ENCODE measurements at places on chromosomes 4 and X.

DNA sequence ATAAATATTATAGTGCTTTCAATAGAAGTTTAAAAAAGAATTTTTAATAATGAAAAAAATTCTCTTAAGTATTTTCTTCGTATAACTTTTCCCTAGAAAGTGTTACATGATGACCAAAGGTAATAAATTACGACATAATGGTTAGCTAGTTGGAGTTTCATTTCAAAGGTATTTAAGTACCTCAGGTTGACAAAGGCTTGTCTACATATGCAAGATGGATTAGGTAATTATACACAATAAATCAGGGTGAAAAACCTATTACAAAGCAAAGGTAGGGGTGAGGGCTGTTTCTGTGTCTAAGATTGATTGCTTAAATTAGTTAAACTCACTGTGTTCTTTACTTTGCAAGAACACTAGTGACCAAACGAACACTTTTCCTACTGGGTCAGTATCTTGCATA lies 508.5 kb upstream of the FAT1 start:
- no peak for DNase-seq

DNA sequence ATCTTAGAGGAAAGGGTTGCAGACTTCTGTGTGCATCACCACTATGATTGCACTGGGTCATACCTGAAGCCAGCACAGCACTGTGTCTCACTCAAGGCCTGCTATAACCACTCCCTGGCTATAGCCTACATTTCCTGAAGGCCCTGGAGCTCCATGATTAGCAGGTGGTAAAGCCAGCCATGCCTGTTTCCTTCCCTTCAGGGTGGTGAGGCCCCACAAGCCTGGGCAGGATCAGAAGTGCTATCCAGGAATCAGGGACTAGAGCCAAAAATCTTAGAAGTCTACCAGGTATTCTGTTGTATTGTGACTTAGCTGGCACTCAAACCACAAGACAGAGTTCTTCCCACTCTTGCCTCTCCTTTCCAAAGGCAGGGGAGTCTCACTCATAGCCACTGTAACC lies 734.6 kb downstream of the GLUD2 start:
- no peak for DNase-seq

- DNase-seq: no peak
Observed at GRCh38 chr4:124144238-124144654, 568.3 kb downstream of the ANKRD50 start.

GRCh38 chr4:23485801-23486200 lies 404.0 kb downstream of the PPARGC1A start:
- DNase-seq: no peak

DNA sequence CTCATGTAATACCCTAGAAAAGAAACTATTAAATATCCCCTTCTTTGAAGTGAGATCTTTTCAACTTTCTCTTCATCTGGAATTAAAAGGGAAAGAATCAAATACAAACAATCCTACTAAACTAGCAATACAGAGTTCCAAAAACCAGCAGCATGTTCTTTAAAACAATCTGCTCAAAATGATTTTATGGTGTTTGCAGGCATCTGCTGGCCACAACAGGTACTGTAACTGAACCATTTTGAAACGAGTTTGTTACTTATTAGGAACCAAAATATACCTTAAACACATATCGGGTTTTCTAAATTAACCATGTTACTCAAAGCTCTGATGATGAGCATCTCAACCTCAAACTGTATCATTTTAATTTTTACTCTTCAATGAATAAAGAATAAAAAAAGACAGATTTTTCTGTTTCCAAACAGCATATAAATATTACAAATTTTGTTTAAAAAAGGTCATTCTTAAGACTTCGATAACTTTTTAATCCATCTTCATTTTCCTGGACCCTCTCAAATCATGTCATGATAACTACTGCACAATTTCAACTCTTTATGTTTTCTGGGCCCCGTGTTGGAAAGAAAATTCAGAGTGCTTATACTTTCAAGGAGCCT lies 56.5 kb downstream of the ARAP2 start:
- DNase-seq: peak; percentile 73

GRCh38 chr4:4396628-4397440 lies 9.9 kb downstream of the NSG1 start:
- DNase-seq: no peak

DNA sequence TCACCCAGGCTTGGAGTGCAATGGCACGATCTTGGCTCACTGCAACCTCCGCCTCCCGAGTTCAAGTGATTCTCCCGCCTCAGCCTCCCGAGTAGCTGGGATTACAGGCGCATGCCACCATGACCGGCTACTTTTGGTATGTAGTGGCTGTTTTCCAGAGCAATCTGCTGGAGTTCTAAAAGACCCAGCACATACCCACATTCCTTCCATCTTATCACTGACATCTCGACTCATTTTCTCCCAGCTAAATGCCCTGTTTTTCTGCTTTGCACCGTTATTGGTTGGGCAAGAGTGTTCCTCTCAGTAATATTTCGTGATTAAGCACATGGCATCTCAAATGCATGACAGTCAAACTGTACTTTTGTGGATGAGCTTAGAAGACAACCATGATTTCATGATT lies 53.7 kb downstream of the PRKX start:
- DNase-seq: no peak

DNA sequence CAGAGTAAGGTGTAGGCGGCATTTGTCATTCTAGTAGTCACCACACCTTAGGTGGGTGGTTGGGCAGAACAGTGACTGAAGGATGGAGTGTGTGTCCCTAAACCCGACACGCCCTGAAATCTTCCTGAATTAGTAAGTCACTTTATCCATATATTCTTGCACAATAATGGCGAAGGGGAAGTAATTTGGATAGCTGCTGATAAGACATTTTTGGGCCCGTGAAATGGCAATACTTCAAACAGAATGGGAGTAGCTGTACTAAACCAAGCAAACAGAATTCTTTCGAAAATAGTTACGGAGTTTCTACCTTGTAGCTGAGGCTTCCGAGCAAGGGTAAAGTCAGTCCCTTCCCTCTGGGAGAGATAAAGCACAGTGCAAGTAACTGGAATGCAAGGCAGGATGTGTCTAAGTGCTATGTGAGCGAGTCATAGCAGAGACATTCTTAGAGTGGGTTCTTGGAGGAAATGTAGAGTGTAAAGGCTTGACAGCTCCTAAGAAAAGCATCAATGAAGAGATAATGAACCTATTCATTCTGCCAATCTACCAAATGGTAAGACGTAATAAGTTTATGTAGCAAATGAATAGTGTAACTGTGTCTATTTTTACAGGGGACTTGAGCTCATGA lies 72.8 kb downstream of the CLCN5 start:
- DNase-seq: no peak

GRCh38 chrX:49066278-49066677 lies 7.5 kb downstream of the CCDC120 start:
- DNase-seq: no peak

- DNase-seq: no peak
Observed at GRCh38 chr4:134862116-134862515, 660.5 kb upstream of the PABPC4L start.

DNA sequence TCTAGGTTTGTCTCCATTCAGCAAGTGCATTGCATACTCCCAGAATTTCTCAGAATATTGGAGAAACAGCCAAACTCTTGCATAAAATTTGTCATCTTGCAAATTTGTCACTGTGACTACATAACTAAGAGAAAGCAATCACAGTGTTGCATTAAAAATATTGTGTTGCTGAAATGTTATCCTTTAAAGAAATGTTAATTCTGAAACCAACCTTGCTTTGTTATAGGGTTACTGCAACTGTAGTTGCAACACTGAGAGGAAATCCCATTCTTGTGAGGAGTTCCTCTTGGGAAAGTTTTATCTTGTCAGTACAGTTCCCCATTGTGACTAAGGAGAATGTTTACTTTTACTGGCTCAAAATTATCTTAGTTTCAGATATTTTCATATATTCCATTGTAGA lies 20.9 kb downstream of the CYBB start:
- no peak for DNase-seq

DNA sequence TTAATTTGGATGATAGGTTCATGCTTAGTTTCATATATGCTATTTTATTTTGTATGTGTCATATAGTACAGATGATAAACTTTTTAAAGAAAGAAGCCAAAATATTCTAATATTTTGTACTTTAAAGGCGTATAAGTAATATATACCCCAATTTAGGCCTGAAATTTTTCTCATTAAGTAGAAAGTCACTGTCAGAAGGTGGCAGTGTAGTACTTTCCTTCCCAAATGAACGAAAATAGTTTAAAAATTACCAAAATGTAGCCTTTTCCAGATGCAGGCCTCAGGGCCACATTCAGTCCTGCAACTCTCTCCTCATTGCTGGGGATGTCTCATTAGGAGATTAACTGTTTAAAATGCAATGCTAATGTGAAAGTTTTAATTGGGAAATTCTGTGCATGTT lies 1263.6 kb downstream of the C4orf33 start:
- DNase-seq: peak; percentile 48

DNA sequence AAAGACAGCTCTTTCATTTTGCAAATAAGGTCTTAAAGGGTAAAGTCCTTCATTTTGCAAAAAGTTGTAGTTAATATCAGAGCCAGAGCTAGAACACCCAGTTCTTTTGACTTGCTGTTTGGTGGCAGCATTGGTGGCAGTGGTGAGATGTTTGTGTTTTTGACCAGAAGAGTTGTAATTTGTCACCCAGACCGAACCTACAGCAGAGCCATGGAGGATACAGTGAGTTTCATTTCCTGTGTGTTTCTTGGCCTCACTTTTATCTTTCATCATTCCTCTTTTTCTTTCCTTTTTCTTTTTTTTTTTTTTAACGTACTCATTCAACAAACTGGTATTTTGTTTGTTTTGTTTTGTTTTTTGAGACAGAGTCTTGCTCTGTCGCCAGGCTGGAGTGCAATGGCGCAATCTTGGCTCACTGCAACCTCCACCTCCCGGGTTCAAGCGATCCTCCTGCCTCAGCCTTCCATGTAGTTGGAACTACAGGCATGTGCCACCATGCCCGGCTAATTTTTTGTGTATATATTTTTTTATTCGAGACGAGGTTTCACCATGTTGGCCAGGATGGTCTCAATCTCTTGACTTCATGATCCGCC lies 116.4 kb downstream of the AFF1 start:
- no peak for DNase-seq

GRCh38 chrX:70336767-70337166 lies 46.9 kb downstream of the KIF4A start:
- no peak for DNase-seq

DNA sequence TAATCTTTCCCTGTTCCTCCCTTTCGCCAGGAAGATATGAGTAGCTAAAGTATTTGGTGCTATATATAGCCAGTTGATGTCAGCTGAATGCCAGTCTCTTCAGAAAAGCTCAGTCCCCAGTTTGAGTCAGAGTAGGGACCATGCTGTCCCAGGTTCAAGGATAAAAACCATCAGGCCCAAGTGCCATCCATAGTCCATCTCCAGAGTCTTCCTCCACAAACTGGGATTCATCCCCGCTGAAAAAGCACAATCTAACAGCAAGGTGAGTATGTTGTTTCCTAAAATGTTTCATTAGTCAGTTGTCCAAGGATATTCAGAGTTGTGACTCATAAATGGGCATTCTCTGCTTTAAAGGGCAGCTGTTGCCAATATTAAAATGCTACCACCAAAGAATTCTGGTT lies at the start of gene MYOZ2:
Gene MYOZ2 (plus strand): TSS at position 112 of the 401 bp plus-strand sequence. CDS start 694 bp downstream, outside the sequence.
- no peak for DNase-seq

DNA sequence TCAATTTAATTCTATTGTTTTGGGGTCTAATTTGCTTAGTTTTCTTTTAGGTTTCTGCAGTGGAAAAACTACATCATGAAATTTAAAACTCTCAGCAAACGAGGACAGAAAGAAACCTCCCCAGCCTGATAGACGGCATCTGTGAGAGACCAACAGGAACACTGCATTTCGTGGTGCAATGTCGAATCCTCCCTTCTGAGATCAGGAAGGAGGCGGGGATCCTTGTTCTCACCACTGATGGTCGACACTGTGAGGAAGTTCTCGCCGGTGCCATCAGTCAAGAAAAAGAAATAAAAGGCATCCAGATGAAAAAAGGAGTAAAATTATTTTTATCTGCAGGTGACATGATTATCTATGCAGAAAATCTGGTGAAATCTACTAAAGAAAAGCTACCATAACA lies 16.5 kb downstream of the GAK start:
- no peak for DNase-seq

GRCh38 chr4:165855191-165855590 lies 17.8 kb upstream of the TLL1 start:
- DNase-seq: no peak

DNA sequence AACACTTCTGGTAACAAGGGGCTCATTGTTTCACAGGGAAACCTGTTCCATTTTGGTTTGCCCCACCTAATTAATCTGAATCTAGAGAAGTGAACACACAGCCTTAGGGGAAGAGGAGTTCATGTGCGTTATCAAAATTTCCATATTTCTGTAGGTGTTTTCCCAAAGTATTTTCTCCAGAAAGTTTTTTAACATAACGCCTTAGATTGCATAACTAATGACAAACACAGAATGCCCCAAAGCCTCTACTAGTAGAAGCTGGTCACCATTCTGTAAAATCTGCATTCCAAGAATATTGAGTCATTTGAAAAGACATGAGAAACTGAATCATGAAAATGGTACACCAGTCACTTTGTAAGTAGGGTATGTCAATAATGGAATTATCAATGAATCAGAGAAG lies 41.1 kb downstream of the IL13RA2 start:
- DNase-seq: no peak

- DNase-seq: no peak
Observed at GRCh38 chrX:147890756-147891155, 21.0 kb upstream of the FMR1 start.

DNA sequence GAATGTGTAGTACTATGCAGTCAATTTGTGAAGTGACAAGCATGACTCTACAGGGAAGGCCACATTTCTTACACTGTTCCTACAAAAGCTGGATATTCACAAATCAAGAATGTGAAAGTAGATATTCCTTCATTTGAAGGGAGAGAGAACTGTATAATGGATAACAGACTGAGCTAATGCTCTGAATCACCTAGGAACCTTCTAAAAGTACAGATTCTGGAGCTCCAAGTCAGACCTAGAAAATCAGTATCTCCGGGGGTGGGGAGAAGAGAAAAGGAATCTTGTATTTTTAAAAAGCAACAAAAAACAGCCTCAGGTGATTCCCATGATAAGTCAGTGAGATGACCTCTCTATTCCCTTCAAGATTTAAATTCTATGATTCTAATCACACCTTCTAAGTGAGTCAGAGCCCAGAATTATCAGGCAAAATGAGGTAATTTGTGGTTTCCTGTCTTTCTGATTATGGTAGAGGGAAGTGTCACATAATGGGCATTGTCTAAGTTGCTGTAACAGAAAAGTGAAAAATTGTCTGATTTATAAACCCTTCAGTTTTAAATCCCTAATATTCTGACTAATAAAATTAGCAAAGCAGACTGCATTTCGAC lies 80.9 kb downstream of the IL21 start:
- DNase-seq: no peak

- no peak for DNase-seq
Observed at GRCh38 chr4:53562409-53562808, 28.9 kb downstream of the LNX1 start.

- DNase-seq: no peak
Observed at GRCh38 chr4:112277705-112278448, 7.8 kb downstream of the TIFA start.

DNA sequence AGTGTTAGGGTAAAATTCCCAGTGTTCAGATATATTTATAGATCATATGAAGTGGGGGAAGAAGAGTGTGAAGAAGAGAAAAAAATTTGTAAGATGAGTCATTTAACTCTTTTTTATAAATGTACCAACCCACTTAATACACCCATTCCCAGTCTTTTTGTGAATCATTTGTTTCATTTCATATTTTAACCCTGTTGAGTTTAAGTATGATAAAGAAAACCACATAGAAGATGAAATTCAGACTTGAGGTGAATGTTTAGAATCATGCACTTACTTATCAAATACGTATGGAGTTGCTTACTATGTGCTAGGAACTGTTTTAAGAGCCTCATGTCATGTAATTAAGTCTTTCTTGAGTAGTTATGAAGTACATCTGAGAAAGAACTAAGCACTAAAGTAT lies 56.6 kb upstream of the DAPP1 start:
- DNase-seq: no peak
